ENCODE measurements at places on chromosomes 7 and 10. TPM values are rescaled to one million over a fixed set of nuclear protein-coding genes. Genes with fewer than 3 reads are reported as not detected.

Gene TUBB8
- not detected for total RNA-seq

Gene TAS2R3
- 3.9 TPM for total RNA-seq

Gene ELN
- total RNA-seq: under 0.01 TPM

DNA sequence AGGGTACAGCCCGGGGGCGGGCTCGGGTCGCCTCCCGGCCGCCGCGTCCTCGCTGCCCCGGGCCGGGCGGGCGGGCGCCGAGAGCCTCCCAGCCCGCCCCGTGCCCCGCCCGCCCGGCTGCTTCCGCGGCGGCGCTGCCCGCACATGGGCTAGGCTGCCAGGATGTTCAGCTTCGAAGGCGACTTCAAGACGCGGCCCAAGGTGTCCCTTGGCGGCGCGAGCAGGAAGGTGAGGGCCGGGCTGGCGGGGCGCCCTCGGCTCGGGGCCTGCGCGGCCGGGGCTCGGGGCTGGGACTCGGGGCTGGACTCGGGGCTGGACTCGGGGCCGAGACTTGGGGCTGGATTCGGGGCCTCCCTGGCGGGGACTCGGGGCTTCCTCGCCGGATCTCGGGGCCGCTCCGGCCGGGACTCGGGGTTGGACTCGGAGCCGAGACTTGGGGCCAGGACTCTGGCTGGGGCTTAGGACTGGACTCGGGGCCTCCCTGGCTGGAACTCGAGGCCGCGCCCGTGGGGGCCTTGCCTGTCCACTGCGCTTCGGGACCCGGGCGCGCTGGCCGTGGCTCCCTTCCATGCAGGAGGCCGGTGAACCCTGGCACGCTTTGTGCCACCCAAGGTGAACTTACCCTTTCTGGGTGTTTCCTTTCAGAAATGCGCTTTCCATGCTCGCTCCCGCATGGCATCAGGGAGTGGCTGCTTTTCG lies 534 bp downstream of the UBE3C start:
- peak; percentile 39 for DNase-seq

- no peak for DNase-seq
Observed at GRCh38 chr10:23499372-23500132, 60.7 kb downstream of the OTUD1 start.

DNA sequence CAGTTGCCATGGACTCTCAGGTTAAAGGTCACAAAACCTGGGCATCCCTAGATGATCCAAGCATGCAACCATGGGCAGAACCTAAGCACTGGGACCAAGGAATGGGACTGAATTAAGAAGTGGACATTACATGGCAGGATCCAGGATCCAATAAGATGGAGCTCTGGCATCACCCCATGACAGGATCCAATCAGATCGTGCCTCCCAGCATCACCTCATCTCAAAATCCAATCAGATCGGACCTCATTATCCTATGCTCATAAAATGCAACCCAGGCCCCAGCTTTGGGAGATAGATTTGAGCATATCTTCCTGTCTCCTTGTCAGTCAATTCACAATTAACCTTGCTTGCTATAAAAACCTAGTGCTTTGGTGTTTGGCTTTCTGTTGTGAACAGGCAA lies 616.1 kb downstream of the PARD3 start:
- DNase-seq: no peak

Gene GCK
- 0.53 TPM for total RNA-seq

DNA sequence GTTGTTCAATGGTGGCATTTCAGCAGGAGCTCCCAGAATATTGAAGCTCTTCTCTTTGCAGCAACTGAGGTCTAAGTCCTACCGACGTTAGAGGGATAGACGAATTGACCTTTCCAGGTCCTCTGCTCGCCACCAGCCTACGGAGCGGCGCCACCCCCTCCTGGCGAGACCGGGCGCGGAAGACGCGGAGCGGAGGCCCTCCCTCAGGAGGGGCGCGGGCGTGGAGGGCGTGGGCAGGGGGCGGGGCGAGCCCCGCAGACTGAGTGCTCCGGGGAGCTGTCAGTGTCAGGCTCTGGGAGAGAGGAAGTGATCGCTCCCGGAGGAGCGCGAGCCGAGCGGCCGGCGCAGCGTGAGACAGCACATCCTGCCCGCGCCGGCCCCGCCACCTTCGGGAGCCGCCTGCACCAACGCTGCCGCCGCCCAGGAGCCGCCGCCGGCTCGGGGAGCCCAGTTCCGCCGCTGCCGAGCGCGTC lies at the start of gene DYNC1I1:
Gene DYNC1I1, plus strand, starts transcription at position 257 of the 473 bp plus-strand sequence. CDS start 32,176 bp downstream, outside the sequence.
- peak; percentile 61 for DNase-seq

DNA sequence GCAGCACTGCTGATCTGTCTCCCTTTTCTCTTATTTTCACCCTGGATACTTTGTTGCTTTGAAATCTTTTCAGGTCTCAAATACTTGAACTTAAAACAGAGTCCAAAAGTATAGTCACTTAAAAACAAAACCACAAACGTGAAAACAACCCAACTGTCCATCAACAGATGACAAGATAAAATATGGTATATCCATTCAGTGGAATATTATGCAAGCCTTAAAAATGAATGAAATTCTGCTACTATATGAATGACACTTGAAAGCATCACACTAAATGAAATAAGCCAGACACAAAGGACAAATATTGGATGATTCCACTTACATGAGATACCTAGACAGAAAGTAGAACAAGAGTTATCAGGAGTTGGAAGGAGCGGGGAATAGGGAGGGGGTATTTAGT lies 44.7 kb upstream of the EFCAB10 start:
- no peak for DNase-seq

DNA sequence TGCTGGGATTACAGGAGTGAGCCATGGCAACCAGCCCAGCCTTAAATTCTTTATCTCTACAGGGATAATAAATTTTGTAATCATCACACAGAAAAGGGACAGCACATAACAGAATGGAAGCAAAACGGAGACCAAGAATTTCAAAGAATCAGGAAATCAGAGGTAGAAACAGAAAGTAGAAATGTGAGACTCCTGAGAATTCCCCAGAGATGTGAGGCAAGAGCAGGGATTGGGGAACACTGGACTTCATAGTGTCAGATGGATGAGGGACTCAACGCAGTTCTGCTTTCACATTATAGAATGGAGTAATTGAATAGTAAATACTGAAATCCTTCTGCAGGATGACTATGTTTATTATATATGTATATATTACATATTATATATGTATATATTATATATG lies 52.5 kb upstream of the MPP7 start:
- no peak for DNase-seq

DNA sequence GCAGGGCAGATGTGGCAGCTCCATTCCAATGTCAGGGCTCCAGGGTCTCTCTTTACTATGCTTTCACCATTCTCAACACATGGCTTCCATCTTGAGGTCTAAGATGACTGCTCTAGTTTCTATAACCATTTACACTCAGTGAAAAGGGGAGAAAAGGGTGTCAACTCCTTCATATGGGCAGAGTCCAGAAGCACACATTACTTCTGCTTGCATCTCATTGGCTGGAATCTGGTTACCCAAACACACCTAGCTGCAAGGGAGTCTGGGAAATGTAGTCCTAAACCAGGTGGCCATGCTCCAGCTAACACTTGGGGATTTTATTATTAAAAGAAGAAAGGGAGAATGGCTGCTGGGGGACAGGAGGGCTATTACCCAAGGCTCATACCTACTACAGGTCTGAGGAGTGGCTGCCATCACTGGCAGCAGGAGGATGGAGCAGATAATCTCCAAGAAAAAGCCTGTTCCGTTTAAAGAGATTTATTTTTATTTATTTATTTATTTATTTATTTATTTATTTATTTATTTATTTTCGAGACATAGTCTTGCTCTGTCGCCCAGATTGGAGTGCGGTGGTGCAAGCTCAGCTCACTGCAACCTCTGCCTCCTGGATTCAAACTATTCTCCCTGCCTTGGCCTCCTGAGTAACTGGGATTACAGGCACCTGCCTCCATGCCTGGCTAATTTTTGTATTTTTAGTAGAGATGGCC lies 29.1 kb upstream of the LBX1 start:
- DNase-seq: peak; percentile 45

DNA sequence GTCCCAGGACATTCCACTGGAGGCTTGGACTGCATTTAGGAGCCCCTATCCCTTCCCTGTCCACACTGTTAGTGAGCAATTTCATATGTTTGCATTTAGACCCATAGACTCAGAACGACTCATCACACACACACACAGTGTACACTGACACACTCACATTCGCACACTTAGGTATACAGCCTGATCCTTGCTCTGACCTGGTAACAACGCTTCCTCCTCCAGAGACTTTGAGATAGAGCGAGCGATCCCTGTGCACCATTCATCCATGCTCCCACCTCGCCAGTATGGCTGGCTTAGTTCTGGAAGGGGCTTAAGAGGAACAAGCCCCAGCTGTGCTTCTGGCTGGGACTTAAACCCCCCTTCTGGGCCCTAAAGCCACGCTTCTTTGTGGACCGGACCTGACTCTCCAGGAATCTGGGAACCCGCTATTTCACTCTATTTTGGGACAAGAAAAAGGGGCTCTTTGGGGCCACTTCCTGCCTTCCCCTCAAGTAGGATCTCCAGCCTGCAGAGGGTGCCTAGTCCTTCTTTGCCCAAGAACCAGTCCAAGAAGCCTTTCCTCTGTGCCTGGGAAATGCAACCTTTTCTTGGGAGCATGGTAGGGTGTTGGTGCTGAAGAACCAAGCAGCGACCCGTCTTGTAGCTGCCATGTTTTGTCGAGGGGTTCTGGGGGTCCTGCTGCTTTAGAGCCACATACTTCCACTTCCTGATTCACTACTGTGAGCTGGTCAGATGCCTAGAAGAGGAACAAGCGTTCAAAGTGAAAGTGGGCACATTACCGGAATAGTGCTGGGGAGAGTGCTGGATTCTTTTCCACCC lies 1.1 kb upstream of the HOXA13 start:
- DNase-seq: no peak

DNA sequence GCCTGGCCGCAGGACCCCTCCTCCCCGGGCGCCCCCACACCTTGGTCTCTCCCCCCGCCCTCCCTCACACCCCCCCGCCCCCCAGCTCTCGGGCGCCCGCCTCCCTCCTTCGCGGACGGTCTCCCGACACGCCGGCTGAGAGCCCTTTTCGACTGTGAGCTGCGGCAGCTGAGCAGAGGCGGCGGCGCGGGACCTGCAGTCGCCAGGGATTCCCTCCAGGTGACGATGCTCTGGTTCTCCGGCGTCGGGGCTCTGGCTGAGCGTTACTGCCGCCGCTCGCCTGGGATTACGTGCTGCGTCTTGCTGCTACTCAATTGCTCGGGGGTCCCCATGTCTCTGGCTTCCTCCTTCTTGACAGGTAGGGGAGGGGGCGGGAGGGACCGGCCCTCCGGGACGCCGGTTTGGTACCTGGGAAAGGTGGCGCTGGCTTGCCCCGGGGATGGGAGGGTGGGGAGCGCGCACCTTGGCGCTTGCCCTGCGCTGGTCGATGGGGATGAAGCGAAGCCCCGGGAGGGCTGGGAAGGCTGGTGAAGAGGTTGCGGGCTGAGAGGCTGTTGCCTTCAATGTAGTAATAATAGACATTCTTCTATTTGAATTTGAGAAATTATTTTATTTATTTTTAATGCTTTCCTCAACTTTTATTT lies at the start of gene BMPER:
Gene BMPER, plus strand, starts transcription at position 151 of the 644 bp plus-strand sequence. Its CDS starts 75 bp downstream, at position 226.
- peak; percentile 13 for DNase-seq

DNA sequence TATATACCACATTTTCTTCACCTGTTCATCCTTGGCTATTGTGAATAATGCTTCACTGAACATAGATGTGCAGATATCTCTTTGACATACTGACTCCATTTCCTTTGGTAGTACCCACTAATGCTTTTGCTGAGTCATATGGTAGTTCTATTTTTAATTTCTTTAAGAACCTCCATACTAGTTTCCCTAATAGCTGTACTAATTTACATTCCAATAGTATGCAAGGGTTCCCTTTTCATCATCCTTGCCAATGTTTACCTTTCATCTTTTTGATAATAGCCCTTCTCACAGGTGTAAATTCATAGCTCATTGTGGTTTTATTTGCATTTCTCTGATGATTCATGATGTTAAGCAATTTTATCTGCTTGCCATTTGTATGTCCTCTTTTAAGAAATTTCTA lies 159.9 kb downstream of the CALCR start:
- peak; percentile 92 for DNase-seq

DNA sequence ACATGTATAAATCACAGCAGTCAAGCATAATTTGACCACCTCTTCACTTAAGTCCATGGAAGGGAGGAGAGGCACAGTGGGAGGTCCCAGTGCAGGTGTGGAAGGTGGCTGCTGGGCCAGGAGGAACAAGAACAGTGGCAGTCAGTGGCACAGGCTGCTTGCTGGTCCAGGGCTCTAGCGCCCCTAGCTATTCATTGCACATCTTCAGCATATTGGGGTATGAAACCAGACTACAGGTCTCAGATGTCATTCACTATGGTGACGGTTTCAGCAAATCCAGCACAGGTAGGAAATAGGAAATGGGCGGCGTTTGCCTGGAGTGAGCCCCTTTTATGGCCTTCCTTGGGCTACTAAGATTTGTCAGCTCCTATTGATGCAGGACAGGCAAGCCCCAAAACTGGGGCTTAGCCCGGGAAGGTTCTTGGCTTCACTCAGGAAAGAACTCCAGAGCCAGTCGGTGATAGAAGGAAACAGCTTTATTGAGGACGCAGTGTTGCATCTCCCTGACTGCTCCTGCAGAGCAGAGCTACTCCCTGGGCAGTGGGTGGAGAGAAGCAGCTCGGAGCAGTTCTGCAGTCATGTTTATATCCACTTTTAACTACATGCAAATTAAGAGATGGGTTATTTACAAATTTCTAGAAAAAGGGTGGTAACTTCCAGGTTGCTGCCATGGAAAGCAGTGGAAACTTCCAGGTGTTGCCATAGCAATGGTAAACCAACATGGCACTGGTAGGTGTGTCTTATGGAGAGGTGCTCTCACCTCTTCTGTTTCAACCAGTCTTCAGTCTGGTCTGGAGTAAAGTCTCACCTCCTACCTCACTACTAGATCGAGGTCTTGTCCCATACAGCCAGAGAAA lies 608.8 kb downstream of the PARD3 start:
- no peak for DNase-seq

DNA sequence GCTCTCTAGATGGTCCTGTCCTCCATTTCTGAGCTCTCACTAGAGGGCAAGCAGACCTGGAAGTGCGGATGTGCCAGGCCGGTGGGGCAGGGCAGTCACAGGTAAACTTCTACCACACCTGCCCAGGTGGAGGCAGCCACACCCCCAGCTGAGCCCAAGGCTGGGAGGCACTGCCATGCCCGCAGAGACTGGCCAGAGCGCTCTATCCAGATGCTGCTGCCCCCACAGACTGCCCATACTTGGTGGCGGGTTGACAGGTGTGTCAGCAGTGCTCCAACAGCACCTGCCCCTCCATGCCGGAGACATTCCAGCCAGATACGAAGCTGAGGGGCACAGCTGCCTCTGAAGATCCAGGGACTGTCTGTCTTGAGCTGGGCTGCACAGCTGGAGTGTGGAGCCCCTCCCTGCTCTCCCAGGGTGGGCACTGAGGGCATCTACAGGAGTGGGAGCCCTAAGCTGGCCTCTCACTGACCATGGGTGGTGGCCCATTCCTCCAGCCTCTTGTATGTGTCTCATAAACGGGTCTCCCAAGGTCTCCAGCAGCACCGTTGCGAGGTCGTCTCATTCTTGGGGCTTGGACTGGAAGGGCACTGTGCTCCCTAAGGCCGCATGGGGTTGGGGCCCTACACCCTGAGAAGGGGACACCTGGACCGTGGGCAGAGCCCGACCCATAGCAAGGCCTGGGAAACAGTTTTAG lies 38.2 kb upstream of the PPIF start:
- DNase-seq: no peak

DNA sequence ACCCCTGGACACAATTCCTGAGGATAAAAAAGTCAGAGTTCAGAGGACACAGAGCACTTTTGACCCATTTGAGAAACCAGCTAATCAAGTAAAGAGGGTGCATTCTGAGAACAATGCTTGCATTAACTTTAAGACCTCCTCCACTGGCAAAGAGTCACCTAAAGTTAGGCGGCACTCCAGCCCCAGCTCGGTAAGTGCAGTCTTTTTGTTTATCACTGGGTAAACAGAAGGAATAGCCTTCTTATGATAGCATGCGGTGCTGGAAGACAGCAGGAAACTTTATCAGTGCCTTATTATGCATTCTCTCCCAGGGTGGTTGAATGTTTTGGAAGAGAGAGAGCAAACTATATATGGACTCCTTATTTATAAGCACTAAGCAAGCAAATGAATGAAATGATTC lies 130.5 kb downstream of the CDK14 start:
- peak; percentile 27 for DNase-seq

All from bronchial epithelial cell (primary cell).